MV-4-11 (cell line): ENCODE measurements at places on chromosomes 3 and 15.

DNA sequence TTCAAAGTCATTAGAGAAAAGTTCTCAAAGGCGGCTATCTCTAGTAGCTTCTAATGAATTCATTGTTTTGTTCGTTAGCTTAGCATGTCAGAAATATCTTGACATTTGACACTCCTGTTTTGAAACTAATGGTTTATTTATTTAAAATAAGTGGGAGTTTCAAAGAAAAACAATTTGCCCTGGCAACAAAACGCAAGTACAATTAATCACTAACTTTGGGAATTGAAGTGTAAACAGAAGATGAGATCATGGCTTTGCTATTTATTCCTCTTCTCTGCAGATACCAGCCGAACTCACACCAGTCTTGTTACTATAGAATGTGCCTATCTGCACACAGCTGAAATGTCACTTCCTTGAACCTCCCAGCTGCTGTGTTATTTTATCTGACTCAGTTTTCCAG, 27.5 kb downstream of the MASP1 start:
- no peak for DNase-seq

DNA sequence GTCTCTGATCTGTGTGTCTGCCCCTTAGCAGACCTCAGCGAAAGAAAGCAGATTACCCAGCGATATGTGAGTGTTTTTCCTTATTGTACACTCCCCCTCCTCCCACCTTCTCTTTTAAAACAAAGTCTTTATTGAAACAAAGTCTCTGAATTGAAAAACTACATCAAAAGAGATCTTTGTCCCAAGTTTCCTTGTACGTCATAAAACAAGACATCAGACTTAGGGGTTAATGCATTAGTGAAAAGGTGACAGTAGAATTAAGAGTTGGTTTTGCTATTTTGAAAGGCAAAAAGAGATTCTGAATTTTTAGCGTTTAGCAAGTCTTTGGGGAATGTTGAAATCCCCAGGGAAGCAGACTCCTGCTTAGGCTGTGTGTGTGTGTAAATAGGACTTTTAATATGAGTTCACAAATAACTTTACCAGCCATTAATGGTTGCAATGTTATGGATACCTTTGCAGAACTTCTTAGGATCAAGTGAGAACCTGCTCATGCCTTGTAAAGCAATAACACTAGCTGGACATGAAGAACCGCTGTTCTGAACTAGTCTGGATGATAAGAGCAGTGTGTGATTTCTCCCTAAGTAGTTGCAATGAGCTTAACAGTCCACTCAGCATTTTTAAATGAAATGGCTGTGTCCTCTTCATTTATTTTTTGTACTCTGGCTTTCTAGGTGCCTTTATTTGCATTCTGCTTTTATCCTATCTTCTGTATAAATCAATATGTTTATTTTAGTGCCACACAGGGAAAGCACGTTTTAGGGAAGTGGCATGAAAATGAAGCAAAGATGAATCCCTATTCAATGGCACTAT, 136.6 kb downstream of the MCTP2 start:
- no peak for DNase-seq

GRCh38 chr3:102736288-102736974, 301.6 kb downstream of the ZPLD1 start:
- DNase-seq: no peak

DNA sequence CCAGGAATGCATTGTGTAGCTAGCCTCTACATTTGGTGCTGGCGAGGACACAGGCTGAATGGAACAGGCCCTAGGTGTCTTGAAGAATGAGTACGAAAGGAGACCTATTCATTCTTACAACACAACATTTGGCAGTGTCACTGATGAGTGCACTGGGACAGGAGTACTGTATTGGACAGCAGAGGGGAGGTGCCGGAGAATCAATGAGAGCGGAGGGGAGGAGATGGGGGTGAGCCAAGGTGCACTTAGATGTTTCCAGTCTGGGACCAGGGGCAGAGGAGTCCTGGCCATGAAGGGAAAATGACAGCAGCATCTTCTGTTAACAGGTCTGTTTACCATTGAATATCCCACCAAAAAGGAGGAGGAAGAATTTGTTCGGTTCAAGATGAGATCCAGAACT, 53.2 kb downstream of the C3orf20 start:
- no peak for DNase-seq

- DNase-seq: no peak
Measured at GRCh38 chr3:187359798-187360486, 8.2 kb upstream of the RTP4 start.

- no peak for DNase-seq
Measured at GRCh38 chr3:161354554-161354953, 16.8 kb downstream of the SPTSSB start.
